Cardiac septum (tissue), 1 donor: ENCODE measurements at places on chromosomes 5 and 9. TPM values are rescaled to one million over a fixed set of nuclear protein-coding genes. Genes with fewer than 3 reads are reported as not detected.

The DOCK2 gene
- total RNA-seq = 4.6 TPM

The C1QTNF2 gene
- total RNA-seq = 1.3 TPM

The FAT2 gene
- 0.05 TPM for total RNA-seq

The CATSPER3 gene
- total RNA-seq = 0.54 TPM

The PFN3 gene
- not detected for total RNA-seq

The SHOC1 gene
- total RNA-seq = not detected

The ANKRD33B gene
- total RNA-seq = 15.2 TPM
